ENCODE measurements at places on chromosomes 1 and 21.

GRCh38 chr1:94713472-94714141 lies 106.5 kb upstream of the SLC44A3 start:
- peak; percentile 28 for DNase-seq

DNA sequence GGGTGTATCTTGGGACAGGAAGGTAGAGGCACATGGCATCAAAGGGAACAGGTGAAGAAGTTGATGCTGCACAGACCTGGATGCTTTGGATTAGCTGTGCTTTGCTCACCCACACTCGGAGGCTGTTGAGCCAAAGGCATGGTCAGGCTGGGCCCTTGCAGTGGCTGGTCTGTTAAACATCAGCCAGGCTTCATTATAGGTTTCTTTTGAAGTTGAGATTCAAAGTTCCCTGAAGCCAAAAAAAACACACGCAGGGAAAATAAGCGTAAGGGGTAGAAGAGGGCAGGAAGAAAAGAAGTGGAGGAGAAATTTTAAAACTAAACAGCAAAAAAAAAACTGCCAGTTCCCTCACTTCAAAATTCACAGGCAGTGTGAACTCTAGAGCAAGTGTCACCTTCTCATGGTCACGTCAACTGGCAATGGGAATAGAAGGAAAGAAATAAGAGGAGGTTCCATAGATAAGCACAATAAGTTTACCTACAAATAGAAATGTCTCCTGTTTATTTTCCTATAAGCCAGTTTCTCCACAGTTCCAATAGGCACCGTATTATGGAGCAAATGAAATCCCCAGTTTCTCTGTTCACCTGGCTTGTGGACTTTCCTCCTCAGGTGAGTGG lies 139.5 kb downstream of the PAPPA2 start:
- no peak for DNase-seq

- no peak for DNase-seq
Measured at GRCh38 chr1:192443616-192444015, 126.8 kb downstream of the RGS21 start.

DNA sequence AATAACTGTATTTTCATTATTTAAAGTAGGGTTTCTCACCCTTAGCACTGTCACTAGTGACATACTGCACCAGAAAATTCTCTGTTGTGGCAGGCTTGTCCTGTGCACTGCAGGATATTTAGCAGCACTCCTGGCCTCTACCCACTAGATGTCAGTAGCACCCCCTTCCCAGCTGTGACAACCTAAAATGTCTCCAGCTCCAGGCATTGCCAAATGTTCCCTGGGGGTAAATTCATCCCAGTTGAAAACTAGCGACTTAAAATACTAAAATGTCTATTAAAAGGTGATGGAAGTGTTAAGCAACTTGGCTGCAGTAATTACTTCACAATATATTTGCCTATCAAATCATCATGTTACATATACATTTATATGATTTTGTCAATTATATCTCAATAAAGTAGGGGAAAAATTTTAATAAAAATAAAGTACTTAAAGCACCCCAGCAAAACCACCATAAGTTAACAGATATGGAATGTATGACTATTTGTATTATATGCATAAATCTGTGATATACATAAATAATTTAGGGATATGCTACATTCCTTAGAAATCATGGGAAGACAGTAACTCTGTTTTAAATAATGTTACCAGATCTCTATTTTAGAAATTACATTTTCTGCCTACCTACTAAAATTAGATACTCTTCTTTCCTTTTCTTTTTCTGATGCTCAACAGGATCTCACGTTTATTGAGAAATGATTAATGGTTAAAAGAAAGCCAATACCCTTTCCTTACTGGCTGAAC lies 74.6 kb downstream of the ARID4B start:
- peak; percentile 56 for DNase-seq

- DNase-seq, result no peak
Measured at GRCh38 chr1:154478639-154479038, 23.4 kb upstream of the TDRD10 start.

DNA sequence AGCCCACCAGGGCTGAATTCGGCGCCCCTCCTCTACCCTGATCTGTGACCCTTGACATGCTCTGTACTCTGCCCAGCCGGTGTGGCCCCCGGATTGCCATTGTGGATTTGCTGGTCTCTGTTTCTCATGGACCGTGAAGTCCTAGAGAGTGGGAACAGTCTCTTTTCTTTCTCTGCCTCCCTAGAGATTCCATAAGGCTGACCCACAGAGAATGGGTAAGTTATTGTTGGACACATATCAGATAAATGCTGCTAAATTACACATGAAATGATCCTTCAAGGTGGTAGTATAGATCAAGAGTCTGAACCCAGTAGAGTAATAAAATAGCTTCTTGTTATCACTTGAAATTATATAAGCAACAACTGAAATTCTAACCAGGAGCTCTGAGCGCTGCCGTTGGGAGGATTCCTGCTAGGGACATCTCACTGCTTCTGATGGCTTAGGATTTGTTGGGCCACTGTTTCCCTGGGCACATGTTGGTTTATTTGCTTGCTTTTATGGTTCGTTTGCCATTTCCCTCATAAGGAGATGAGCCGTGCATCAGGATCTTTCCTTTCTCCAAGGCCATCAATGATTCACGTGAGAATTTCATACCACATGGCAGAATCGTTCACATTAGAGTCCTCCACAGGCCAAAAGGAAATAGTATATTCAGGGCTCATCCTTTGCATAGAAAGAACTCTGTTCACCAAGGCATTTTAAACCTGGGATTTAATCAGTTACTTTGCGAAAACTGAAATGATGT lies 111.9 kb downstream of the ZBTB18 start:
- no peak for DNase-seq
